ENCODE measurements at places on chromosomes 4 and X.

- DNase-seq = no peak
These were observed 5.5 kb downstream of the SEPSECS start for GRCh38 chr4:25154594-25155265.

DNA sequence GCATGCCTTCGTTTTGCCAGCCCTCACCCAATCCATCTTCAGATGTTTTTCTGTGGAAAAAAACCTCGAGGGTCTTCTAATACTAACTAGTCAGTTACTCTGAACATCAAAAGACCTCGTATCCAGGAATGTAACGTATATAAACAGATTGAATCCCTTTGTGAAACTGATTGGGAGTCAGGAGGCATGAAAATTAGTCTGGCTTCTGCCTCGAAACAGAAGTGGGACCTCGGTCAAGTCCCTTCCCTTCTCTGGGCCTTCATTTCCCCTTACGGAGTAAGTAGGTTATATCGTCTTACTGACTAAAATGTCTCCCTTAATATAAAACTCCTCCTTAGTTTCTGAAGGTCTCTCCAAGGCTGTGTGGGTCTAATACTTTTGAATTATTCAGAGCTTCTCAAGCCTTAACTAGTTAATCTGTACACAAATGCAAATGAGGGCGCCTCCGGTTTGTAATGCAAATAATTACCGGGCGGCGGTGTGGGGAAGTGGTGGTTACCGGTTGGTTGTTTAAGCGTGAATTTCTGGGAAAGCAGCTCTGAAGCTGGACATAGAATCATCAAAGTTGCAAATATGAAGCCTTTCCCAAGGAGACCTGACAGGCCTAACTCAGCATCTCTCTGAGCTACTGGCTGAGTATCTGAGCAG lies 11.4 kb upstream of the NKRF start:
- DNase-seq = no peak

DNA sequence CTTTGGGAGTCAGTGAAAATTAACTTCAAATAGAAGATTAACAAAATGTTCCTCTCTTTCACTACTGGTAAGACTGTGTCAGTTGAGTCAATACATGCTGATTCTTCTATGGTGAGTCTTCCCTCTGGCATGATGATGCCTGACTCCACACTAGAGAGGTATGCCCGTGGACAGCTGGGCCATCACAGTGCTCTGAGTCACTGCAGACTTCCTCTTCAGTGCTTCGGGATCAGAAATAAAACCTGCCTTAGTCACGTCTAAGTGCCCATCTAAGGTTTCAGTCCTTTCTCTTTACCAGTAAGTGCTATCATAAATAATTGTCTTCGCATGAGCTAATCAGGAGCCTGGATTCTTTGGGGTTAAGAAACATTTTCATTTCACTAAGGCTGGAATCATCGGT lies 1.6 kb upstream of the ASB5 start:
- DNase-seq = no peak

DNA sequence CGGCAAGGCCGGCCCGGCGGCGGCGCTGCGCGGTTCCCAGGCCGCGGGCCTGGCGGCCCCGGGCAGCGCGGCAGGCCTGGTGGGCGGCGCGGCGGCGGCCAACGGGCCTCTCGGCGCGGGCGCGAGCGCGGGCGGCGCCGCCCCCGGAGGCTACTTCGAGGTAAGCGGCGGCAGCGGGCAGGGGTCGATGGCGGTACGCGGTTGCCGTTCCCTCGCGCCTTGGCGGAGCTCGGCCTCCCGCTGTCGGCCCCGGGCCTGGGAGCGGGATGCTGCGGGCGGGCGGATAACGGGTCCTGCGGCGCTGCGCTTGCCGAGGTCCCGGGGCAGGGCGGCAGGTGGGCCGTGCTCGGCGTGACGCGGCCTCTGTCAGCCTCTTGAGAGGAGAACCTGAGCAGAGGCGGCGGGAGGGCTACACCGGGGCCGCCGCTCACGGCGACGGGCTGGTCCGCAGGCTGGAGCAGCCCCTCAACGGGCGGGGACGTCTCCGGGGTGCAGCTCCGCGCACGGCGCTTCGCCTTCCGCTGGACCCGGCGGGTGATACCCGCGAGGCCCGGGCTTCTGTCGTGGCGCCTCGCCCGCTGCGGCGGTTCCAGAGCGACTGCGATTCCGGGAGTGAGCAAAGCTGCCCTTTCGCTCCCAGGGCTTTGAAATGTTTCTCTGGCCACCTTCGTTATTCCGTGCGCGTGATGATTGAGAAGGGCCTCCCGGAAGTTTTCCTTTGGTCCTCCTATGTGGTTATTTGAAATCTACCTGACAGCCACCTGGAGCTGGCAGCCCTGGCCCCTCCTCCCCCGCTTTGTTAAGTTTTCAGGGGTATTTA lies 774 bp downstream of the FAM193A start:
- no peak for DNase-seq

DNA sequence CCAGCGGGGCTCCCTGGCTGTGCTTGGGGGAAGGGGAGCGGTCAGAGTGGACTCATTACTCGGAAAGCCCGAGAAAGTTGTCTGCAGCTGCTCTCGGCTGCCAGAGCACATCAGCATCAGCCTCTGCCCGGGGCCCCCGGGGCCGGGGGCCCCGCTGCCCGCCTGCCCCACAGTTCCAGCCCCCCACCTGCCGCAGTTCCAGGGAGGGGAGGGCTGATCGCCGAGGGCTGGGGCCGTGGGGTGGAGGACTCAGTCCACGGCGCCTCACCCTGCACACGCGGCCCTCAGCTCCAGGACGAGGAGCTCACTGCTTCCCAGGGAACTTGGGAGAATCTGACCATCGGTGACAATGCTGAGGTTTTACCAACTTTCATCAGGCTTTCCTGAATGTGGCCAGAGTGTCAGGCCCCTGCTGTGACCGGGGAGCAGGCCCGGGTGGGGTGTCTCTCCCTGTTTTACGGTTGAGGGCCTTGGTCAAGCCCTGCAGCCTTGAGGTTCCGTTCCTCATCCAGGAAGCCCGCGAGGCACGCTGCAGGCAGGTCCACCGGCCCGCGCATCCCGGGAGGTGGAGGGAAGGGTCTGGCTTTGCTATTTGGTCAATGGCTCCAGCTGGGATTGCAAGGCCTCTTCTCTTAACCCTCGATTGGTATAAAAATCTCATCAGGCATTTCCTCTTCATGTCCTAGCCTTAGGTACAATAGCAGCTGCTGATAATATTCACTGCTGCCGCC lies 57.2 kb downstream of the CPZ start:
- no peak for DNase-seq

GRCh38 chrX:101287402-101287801 lies 3.7 kb downstream of the TAF7L start:
- peak; percentile 20 for DNase-seq

GRCh38 chr4:1809754-1810502 lies 16.8 kb downstream of the FGFR3 start:
- DNase-seq = peak; percentile 80

GRCh38 chr4:143514497-143514896 lies 995 bp downstream of the SMARCA5 start:
- no peak for DNase-seq

- DNase-seq = no peak
These were observed 13.2 kb downstream of the TMEM175 start for GRCh38 chr4:945274-946102.

GRCh38 chr4:87240341-87240740 lies 19.9 kb upstream of the KLHL8 start:
- no peak for DNase-seq

GRCh38 chrX:9940421-9940820 lies 26.7 kb upstream of the CLDN34 start:
- DNase-seq = no peak

GRCh38 chrX:31423609-31424189 lies 351.9 kb upstream of the FTHL17 start:
- DNase-seq = peak; percentile 9

DNA sequence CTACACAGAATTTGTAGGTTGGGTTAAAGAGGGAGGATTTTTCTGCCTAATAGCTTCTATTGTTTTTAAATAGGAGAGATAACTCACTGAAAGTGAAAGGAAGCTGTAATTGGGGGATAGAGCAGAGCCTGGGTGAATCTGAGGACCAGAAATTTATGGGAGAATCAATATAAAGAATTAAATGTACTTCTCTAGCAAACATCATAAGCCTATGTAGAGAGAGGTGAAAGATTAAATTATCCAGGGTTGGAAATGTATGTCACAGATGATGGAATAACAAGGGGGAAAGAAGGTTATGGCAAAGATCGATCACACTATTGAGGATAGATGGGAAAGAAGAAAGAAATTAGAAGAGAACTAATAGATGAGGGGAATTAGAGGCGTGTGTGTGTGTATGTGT lies 104.4 kb upstream of the DCAF8L1 start:
- no peak for DNase-seq

- no peak for DNase-seq
These were observed 152.7 kb downstream of the SOWAHB start for GRCh38 chr4:76745240-76745639.

DNA sequence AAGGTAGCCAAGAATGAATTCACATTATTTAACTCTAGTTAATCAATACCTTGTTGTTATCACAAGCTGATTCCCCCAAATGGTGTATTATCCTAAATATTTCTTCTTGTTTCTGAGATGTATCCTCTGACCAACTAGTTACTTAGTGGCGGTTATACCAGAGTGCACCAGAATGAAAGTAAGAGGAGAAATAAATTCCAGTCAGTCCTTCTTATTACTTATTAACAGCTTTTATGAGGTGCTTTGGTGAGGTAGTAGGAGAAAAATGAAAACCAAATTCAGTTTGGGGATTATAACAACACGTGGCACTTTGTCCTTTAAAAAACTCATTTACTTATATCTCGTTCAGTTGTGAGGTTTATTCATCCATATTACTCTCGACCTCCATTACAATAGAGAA lies 101.9 kb downstream of the AMMECR1 start:
- no peak for DNase-seq

DNA sequence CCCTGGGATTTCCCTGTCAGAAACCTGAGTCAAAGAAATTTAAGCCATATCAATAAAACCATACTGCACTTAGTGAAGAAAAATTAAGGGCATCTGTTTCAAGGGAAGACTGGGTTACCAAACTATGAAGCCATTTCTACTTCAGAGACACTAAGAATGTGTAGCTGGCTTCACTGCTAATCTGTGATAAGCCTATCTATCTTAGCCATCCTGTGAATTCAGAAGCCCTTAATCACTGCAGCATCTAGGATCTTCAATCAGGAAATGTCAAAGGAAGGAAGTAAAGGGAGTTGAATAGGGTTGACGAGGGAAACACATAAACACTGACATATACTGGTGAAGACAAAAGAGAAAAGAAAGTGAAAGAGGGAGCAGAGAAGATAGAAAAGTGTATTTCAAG lies 777.6 kb upstream of the DIAPH2 start:
- no peak for DNase-seq

GRCh38 chr4:2132438-2132837 lies 73.3 kb downstream of the NAT8L start:
- DNase-seq = no peak

GRCh38 chr4:83266689-83267088 lies 17.9 kb downstream of the COQ2 start:
- no peak for DNase-seq

GRCh38 chr4:103074744-103075434 lies 1.7 kb downstream of the SLC9B2 start:
- no peak for DNase-seq

GRCh38 chr4:184617600-184618196 lies 31.5 kb downstream of the CASP3 start:
- DNase-seq = peak; percentile 48

DNA sequence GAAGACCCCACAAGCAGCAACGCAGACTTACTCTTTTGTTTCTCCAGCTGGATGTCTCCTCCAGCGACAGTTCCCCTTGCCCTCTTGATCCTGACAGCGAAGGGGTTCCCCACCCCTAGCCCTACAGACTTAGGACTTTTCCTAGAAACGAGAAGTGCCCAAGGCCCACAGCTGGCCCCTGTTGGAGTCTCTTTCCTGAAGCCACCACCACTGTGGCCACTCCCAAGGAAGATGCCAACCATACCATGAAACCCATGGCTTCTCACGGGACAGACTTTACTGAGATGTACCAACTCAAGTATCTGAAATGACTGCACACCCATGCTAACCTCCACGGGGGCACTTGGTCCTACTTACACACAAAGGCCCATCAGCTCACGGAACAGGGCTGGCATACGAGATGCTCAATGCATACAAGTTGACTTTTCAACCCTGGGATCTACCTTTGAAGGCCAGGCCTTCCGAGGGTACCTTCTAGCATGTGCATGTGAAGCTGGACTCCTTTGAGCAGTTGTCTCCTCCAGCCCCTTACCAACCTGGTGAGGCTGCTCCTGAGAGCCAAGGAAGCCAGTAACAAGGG lies 924 bp upstream of the IRAK1 start:
- DNase-seq = no peak

DNA sequence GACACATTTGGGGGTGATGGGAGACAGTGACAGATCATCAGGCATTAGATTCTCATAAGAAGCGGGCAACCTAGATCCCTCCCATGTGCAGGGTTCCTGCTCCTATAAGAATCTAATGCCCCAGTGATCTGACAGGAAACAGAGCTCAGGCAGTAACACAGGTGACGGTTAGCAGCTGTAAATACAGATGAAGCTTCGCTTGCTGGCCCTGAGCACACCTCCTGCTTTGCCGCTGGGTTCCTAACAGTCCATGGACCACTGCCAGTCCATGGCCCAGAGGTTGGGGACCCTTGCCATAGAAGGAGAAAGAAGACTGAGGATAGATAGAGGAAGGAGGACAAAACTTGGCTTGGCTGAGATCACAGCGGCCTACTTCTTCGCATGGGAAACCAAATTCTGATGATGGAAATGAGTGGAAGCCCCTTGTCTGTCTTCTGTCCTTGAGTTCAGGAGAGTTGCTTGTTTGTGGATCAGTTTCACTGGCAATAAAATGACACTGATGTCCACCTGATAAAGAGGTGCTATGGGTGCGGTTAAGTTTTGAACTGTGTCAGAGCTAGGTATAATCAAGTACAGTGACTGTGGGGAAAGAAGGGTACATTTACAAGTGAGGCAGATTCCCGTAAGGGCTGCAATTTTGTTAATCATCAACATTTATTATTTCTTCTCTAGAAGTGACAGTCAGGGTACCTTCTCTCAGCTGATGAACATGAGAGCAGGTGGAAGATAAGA lies 1.7 kb upstream of the TIFA start:
- DNase-seq = no peak

DNA sequence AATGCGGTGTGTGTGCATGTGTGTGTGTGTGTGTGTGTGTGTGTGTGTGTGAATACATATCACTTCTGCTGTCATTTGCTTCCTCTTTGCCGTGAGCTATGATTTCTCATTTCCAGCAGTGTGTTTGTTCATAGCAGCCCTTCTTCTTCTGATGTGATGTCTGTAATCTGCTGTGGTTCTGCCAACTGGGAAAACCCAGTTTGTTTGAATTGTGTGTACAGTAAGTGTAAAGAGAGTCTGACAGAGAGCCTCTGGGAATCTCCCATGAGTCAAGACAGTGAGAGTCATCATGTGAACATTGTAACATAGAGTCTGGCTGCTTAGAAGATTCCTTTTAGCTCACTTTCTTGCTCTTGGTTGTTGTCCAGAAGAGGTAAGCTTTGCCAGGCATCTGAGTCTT lies 8.4 kb upstream of the NWD2 start:
- no peak for DNase-seq

DNA sequence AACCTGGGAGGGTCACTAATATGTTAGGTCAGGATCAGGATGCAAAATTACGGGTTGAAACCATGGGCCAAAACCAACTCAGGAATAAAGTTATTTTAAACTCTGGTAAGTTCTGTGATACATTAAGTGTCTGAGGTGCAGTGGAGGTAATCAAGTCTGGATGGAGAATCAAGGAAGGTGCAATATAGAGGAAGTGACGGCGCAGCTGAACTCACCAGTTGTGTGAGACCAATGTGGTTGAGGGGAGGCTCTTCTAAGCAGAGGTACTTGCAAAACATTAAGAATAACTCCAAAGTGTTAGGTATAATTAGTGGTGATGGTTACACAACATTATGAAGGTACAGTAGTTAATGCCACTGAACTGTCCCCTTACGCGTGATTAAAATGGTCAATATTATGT lies 19.7 kb downstream of the GAB3 start:
- no peak for DNase-seq

Data from NT2/D1 (cell line).